ENCODE measurements at places on chromosomes 5 and 9.

DNA sequence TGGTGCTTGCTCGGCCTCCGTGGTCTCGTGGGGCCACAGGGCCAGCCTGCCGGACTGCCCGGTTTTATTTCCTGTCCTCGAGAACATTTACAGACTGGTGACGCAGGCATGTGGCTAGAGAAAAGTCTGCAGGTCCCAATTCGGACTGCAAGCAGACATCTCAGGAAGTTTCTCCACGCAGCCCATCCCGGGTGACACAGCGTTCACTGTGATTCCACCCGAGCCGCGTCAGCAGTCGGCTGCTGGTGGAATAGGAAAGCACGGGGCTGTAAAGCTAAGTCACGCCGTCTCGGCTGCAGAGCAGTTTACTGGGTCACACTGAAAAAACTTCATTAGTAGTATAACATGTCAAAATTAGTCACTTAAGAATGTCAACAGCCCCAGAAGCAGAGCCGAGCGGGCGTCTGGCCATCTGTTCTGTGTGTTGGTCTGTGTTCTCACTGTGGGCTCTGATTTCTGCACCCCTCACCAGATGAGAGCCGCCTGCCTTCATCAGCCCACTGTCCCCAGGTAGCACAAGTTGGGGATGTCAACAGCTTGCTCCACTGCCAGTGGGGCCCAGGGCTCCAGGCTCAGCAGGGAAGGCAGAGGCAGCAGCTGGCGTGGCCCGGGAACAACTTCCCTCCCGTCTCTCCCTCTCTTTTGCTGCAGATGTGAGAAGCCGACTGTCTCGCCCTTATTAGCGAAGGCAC, 363.7 kb downstream of the IRX2 start:
- no peak for DNase-seq

GRCh38 chr5:85000671-85001070, 616.0 kb upstream of the EDIL3 start:
- DNase-seq, result no peak

DNA sequence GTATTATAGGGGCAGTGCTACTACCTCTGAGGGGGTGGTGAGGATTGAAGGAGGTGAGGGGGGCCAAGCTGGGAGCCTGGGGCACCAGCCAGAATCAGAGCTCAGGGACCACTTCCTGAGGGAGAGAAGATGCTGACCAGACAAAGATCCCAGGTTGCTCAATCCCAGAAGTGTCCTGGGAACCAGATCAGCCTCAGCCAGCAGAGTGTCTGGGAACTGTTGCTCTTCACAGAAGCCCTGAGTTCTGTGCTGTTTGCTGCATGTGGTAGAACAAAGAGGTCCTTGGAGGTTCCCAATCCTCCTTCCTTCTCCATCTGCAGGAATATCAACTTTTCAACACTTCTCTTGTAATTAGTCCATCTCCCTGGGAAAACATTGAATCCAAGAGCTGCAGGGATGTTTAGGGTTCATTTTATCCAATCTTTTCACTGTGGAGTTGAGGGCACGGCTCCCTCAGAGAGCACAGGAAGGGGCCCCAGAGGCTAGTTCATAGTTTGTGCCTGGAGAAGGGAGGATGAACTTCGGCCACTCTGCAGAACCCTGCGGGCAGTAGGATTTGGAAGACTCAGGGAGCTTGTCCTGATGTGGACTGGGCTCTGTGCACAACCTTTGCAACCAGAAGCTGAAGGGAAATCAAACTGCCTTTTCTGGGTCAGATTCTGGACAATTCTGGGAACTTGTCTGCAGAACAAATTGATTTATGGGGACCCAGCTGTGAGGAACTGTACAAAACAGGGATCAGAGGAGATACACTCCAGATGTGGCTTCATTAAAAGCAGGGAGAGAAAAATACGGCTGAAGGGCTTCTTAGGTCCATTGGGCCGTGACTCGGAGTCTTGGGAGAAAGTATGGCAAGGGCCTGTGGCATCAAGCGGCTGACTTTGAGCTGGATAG, 57.1 kb downstream of the GALNT12 start:
- DNase-seq, result no peak

DNA sequence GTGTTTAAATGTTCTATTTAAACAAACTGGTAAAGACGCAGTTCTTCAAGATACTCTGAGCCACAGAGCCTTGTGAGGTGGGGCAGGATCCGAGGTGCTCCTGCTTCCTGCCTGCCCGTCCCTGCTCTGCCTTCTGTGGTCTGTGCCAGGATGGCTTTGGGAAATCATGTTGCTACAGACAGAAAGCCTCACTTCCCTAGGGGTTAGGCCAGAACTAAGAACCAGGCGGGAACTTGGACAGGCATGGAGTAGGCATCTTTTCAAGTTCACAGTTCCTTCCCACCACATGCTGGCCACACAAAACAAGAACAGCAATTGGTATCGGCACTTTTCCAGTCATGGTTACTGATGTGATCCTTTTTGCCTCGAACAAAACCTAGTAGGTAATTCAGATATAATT, 67.7 kb upstream of the SPOCK1 start:
- DNase-seq, result no peak

- peak; percentile 6 for DNase-seq
Measured at GRCh38 chr9:69168709-69169217, 5.3 kb upstream of the TJP2 start.

DNA sequence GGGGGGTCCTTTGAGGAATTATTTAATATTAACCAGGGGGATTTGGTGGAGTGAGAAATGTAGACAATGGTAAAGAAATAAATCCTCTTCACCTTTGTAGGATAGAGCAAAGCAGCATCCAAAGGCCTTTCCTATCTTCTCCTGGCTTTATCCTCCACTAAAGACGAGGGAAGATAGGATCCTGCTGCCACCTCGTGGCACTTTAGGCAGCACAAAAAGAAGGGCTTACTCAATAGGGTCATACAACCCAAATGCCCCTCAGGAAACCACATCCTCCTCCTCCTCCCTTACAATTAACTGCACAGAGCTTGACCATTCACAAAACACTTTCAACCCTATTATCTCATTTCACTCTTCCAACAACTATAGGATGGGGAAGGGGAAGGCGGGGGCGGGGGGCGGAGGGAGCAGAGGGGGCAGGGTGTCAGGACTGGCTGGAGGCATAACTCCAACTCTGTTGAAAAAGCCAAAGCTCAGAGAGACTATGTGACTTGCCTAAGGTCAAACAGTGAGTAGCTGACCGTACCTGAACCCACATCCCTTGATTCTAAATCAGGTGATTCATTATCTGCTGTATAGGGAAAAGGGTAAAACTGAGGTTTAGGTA, 45.4 kb upstream of the MYOT start:
- no peak for DNase-seq

DNA sequence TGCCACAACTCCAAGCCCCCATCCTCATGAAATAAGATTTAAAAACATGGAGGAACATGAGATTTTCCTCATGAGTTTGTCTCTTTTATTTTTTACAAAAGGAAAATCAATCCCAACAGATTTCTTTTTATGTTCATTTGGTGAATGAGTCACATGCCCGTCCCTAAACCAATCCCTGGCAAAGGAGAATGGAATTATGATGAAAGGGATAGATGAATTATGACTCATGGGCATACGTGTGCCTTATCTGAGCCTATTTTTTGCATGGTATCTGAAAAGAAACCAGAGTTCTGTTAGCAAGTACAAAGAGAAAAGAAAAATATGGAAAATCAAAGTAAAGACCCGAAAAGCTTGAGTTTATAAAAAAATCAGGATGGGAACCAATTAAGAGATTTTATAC, 267.5 kb upstream of the TMEM161B start:
- no peak for DNase-seq

GRCh38 chr9:127660886-127661741, 45.7 kb upstream of the CFAP157 start:
- DNase-seq, result no peak

GRCh38 chr5:33088176-33088575, 352.6 kb upstream of the TARS1 start:
- DNase-seq, result no peak

GRCh38 chr5:2748861-2749513, 2.5 kb downstream of the IRX2 start:
- no peak for DNase-seq

DNA sequence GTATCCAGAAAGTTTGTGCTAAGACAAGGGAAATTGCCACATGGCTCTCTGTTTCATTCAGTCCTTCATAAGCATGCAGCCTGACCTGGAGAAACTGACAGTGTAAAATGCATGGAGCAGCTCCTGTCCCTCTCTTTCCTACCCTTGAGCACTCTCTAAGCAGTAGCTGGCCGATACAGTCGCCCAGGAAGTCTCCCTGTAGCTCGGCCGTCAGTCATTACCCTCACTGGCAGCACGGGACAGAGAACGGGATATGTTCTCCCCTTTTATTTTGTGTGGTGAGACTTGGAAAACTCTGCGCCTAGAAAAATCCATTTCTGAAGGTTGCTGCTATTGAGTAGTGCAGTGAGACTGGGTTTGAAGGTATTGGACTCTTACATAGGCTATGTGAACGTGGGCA, 56.8 kb upstream of the KCNMB1 start:
- DNase-seq, result no peak

DNA sequence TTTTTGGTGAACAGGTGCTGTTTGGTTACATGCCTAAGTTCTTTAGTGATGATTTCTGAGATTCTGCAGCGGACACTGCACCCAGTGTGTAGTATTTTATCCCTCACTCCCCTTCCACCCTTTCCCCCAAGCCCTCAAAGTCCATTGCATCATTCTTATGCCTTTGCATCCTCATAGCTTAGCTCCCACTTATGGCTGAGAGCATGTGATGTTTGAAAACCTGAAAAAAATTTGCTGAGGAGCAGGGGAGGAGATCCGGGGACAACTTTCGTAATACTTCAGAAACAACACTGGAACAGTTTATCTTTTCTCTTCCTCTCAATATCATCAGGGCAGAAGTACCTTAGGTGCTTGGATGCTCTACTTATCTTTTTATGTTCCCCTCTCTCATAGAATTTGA, 226.4 kb downstream of the ADAMTS6 start:
- DNase-seq, result no peak

DNA sequence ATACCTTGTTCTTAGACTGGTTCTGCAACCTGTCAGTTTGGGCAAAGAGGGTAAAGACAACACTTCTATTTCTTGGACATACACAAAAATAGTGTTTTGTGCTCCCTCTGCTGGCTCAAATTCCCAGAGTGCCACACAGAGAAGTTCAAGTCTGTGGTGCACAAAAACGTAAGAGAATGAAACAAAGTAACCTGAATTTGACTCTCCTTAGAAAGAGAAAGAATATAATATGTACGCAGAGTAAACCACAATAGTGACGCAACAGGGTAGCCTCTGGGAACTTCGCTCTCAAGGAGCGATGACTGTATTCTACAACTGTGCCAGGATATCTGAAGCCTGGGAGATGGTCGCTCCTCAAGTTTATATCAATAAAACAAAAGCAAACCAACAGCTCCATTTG, 18.5 kb downstream of the DDX31 start:
- no peak for DNase-seq

- no peak for DNase-seq
Measured at GRCh38 chr5:71830681-71831539, 111.8 kb downstream of the CARTPT start.

- DNase-seq, result no peak
Measured at GRCh38 chr9:27610622-27611021, 37.3 kb upstream of the C9orf72 start.

DNA sequence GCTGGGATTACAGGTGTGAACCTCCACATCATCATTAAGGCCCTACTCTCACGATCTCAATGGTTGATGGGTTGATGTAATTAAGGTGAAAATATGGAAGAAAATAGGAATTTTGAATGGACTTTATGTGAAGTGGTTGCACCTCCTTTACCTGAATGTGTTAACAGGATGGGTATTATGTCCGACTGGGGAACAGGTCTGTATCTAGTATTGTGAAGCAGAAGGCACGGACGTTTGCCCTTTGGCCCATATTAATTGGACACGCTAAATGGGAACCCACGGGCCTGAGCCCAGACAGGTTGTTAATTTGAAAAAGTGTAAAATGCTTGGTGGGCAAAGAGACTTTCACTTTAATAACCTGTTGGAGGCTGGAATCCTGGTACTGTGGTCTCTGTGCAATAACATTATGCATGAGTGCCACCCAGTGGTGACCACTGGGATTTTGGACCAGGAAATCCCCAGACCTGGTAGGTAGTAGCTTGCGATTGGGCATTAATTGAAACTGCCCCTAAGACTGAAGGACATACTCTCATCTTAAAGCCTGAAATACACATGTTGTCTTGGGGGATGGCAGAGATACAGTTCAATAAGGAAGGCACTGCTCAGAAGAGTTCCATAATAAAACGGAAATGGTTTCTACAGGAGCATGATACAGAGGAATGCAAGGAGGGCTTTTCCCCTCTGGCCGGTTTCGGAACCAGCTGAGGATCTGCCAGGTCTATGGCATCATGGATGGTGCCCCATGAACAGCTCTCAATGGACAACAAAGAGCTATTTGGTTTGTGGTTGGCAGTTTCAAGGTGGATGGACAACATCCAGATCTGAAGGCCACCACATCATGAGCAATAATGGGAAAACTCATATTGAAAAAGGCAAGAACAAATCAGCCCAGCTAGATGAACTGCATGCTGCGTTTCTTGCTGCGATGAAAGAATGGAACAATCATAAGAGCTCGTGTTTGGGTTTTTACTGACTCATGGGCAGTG, 26.2 kb upstream of the BICD2 start:
- DNase-seq, result peak; percentile 54

- no peak for DNase-seq
Measured at GRCh38 chr9:3464033-3464638, 61.7 kb downstream of the RFX3 start.

- no peak for DNase-seq
Measured at GRCh38 chr9:81756561-81756960, 67.2 kb upstream of the TLE1 start.

DNA sequence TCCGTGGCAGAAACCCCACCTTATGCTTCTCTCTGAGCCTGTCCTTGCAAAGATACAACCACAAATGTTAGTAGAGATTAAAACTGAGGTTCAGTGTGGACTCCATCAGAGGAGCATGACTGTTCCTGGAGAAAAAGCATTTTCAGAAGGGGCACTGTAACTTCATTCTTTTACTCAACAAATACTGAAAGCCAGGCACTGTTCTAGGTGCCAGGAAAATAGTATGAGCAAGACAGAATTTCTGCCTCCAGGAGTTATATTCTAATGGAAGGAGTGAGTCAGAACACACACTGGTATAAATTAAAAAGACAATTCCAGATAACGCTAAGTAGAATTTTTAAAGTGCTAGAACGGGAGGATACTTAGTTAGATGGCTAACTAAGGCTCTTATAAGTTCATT, 251.4 kb upstream of the GAS1 start:
- DNase-seq, result no peak

GRCh38 chr5:125295405-125295872, 549.0 kb upstream of the ZNF608 start:
- DNase-seq, result no peak

GRCh38 chr9:76575761-76576160, 116.8 kb downstream of the GCNT1 start:
- no peak for DNase-seq

GRCh38 chr5:126280343-126280742, 142.9 kb upstream of the GRAMD2B start:
- no peak for DNase-seq

- DNase-seq, result no peak
Measured at GRCh38 chr5:89043676-89044075, 160.7 kb upstream of the MEF2C start.

DNA sequence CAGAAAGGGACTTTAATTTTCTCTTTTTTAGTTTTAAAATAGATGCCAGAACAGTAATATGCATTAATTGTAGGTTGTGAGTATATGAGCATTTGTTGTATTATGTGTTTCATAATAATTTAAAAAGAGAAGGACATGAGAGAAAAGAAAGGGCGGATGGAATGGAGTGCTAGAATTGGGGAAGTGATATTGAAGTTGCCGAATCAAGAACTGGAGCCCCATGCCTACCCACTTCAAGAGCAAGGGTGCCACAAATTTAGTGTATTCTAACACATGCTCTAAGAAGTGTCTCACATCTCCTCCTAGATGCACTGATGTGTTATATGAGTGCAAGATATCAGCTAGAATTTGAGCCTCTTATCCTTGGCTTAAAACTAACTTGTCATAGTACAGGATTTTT, 43.6 kb upstream of the FYB1 start:
- no peak for DNase-seq

Measured in activated CD4-positive, CD25-positive, alpha-beta regulatory T cell (primary cell).